Diencephalon (tissue), 1 donor: ENCODE measurements at places on chromosomes 7 and 10. TPM values are rescaled to one million over a fixed set of nuclear protein-coding genes. Genes with fewer than 3 reads are reported as not detected.

CFAP43 gene
- total RNA-seq = 27.7 TPM

LAMB1 gene
- total RNA-seq = 41.3 TPM

SPDYE6 gene
- not detected for total RNA-seq

SYT15B gene
- 1.4 TPM for total RNA-seq

GATAD1 gene
- 30.0 TPM for total RNA-seq

EMX2 gene
- 1.4 TPM for total RNA-seq

RNF133 gene
- total RNA-seq = 0.23 TPM

CPED1 gene
- total RNA-seq = 4.4 TPM

SPDYE2B gene
- total RNA-seq = not detected

TRIM4 gene
- 12.5 TPM for total RNA-seq
